ENCODE measurements at places on chromosomes 1 and 21.

DNA sequence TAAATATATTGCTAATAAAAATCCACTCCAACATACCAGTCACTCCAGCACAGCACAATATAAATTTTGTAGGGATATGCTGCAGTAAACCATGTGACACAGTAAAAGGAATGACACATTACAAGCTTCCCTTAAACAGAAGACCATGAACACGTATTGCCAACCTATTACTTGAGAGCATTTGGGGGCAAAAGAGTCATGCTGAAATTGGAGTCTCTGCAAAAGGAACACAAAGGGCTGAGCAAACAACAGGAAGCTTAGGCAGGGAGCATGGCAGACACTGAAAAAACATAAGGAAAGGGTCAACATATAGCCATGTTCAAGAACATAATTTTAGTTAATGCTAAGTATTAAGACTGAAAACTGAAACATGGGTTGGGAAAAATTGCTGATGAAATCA, 214.5 kb downstream of the SMYD3 start:
- no peak for DNase-seq

GRCh38 chr21:35291973-35292627, 243.0 kb upstream of the RUNX1 start:
- peak; percentile 85 for DNase-seq

DNA sequence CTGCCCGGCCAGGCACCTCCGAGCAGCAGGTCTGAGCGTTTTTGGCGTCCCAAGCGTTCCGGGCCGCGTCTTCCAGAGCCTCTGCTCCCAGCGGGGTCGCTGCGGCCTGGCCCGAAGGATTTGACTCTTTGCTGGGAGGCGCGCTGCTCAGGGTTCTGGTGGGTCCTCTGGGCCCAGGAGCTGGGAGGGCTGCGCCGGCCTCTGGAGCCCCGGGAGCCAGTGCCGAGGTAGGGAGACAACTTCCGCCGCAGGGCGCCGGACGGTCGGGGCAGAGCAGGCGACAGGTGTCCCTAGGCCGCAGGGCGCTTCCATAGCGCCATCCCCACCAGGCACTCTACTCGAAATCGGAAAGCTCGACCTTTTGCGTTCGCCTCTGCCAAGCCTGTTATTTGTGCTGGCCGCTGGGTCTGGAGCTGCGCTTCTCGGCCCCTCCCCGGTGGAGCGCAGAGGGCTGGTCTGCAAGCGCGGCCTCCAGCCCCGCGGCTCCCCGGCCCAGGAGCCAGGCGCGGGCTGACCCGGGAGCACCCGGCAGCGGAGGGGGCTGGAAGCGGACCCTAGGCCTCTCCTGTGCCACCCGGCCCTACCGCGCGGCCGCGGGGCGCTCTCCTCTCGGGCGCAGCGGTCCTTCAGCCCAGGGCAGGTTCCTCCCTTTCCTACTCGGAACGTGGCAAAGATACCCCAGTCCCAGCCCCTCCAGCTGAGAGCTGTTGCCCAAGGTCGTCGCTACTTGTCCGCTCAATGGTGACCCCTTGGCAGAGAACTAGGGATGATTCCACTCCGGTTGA, 2.2 kb downstream of the SIM2 start:
- DNase-seq = no peak

- DNase-seq = peak; percentile 35
Observed at GRCh38 chr1:33378524-33378923, 52.4 kb downstream of the PHC2 start.

- no peak for DNase-seq
Observed at GRCh38 chr1:221161571-221162041, 282.4 kb downstream of the HLX start.

DNA sequence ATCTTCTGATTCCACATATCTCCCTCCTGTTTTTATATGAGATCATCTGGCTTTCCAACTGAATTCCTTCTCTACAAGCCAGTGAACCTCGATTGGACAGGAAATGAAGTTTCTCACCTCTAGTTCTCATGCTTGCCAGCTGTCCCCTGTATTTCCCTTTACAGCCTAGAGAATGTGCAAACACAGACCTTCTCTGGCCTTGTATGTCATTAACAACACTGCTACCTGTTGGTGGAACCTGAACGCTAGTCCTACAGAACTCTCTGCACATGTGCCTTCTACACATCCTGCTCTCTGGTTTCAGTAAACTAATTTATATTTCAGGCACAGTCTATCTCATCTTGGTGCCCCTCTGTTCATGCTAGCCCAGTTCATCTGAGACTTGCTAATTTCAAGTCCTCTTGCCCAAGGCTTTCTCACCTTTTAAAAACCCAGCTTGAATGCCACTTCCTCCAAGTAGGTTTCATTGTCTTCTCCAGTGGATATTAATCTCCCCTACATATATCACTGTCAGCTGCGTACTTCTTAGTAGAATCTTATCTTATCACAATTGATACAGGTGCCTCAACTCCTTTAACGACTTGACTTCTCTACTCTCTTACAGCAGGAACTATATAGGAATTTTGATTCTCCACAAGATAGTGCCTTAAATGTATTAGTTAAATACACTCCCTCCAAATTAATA, 549.9 kb downstream of the PLPP3 start:
- DNase-seq = no peak

GRCh38 chr1:15099441-15100120, 54.0 kb upstream of the TMEM51 start:
- DNase-seq = no peak

DNA sequence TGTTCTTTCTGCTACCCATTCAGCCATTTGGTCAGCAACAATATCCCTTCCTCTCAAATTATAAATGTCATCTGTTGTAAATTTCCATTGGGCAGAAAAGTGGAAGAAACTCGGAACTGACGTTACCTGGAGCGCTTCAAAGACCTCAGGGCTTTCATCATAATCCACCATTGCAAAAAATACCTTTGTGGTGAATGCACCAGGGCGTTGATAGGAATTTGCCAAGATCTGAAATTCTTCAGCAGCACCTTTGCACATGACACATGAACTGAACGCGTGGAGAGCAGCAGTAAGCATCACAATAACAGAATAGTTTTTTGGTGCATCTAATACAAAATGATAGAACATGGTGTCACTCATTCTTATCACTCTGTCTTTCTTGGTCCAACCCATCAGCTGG, 3.1 kb upstream of the TEKT2 start:
- DNase-seq = no peak

DNA sequence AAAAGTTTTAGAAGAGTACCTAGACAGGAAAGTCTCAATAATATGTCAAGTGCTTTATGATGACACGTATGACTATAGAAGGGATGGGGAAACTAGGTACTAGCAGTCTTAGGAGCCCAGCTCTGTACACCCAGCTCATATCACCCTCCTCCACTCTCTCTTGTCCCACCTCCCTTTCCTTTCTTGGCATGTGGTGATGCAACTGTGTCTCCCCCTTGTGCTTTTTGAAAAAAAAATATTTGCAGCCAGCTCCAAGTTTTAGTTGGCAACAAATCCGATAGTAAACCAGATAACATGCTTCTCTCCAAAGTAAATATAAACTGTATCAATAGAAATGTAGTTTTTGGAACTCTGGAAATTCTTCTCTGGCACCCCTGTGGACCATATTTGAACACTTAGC, 280.7 kb downstream of the PDE4B start:
- no peak for DNase-seq

DNA sequence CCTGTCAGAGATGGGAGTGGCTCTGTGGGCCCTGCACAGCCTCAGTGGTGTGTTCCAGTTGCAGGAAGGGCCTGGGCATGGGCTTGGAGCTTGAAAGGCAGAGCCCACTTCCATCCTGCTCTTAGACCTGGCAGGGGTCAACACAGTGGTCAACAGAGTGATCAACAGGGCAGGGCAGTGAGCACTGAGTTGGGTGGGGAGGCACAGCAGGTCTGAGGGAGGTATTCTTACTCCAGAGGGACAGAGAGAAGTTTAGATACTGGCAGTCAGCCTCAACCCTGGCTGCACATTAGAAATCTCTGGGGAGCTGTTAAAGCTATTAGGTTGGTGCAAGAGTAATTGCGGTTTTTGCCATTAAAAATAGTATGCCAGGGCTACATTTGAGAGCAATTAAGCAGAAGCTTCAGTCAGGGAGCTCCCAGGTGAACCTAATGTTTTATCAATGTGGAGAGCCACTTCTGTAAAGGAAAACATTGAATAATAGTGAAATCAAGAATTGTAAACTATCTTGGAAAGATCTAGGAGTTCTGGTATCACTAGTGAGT, 37.7 kb downstream of the SH3BGR start:
- no peak for DNase-seq

GRCh38 chr1:240092301-240093119, 827 bp downstream of the FMN2 start:
- DNase-seq = no peak

GRCh38 chr1:15610167-15610566, 7.1 kb upstream of the DDI2 start:
- DNase-seq = no peak

DNA sequence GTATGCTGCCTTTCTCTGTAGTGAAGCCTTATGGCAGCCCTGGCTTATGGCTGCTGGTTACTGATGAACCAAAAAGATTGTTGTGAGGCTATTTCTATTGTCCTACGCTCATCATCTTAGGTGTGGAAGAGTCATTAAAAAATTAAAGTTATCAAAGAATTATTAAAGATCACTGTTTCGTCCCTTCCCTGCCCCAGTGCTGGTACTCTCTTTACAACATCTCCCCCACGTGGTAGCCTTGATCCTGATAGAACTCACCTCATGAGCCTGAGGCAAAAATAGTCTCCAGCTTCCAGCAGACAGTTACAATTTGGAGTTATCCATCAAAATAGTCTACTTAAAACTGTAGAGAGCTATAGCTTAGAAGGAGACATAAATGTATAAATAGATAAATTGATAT, 201.5 kb downstream of the S1PR1 start:
- no peak for DNase-seq

DNA sequence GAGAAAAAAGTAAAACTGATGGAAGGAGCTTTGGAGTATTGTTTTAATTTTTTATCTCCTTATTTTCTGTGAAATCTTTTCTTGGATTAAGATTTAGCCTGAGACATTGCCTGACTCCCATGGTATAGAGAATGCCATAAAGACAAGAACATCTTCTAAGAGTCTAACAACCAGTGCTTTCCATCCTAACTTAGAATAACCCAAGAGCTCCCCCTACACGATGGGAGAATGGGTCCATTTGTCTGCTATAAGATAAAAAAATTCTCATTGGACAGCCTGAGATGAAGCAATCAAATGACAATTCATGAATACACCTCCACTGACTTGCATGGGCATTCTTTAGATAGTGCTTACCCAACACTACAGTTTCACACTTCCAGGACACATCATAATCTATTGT, 478.1 kb downstream of the TTLL7 start:
- DNase-seq = no peak

- no peak for DNase-seq
Observed at GRCh38 chr21:46414965-46415275, 43.8 kb upstream of the DIP2A start.

DNA sequence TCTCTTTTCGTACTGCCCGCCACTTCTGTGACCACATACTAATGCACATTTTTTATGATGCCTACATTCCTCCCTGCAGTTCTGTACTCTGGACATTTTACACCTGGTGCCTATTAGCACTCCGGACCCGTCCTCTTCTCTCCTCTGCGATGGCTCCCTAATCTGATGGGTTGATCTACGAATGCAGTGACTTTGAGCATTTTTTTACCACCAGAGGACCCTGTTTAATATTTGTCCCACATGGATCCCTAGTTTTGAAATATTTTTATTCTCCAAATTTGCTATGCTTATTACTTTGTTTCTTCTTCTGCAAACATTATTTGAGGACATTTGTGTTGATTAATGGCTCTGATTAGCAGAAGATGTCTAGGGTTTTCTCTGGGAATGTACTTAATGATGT, 5.2 kb downstream of the PPFIA4 start:
- DNase-seq = no peak

GRCh38 chr1:115842948-115843347, 2.0 kb upstream of the NHLH2 start:
- DNase-seq = no peak

DNA sequence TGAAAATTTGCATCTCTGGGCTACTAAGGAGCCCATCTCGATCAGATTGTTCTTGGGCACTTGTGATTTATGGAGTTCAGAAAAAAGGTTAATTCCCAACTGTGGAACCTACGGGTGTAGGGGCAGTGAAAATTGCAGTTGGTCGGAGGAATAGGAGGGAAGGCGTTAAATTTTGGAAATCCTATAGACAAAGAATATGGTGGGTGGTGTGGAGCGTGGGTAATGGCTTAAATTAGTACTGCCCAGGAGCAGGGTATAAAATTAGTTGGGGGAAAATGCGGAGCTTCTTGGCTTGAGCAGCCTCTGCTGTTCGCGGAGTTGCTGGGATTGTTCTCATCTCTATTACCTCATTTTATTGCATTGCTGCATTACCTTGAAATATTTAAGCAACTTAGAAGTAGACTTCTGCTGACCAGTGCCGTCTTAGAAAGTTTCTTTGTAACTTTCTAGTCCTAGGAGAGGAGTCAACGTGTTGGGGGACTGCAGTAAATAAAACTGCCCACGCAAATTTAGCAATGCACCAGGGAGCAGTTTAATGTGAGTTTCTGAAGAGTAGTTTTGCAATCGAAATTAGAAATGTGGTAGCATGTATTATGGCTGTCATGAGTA, 514 bp downstream of the S1PR1 start:
- no peak for DNase-seq

GRCh38 chr1:115869064-115869463, 28.1 kb upstream of the NHLH2 start:
- DNase-seq = no peak

DNA sequence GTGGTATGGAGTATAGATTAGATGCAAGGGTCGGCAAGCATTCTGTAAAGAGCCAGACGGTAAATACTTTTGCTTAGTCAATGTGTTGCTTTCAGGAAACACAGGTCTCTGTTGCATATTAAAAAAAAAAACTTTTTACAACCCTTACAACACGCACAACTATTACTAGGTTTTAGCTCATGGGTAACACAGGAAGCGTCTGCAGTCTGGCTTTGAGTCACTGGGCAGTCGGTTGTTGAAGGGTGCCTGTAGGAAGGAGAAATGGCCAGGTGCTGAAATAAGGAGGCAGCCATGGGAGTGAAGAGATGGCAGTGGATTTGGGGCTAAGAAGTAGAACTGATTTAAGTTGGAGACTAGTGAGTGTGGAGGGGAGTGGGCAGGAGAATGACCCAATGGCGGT, 192.1 kb downstream of the KCNJ6 start:
- no peak for DNase-seq

- DNase-seq = no peak
Observed at GRCh38 chr1:206929524-206929923, 7.8 kb upstream of the FCMR start.

Data from NCI-H187 treated with DMSO at 0.1 percent for 48 hours (cell line).